CD4-positive, CD25-positive, alpha-beta regulatory T cell (primary cell): ENCODE measurements at places on chromosomes 16 and 17. TPM values are rescaled to one million over a fixed set of nuclear protein-coding genes. Genes with fewer than 3 reads are reported as not detected.

The DOC2B gene
- not detected for polyA plus RNA-seq

The CHST5 gene
- not detected for polyA plus RNA-seq

The SDR42E2 gene
- 0.70 TPM for polyA plus RNA-seq

The KRT40 gene
- polyA plus RNA-seq = not detected

The CDC27 gene
- polyA plus RNA-seq = 95.5 TPM

The ZNF205 gene
- not detected for polyA plus RNA-seq

The AFMID gene
- 1.8 TPM for polyA plus RNA-seq

The LCAT gene
- 0.76 TPM for polyA plus RNA-seq

The C16orf96 gene
- not detected for polyA plus RNA-seq

The SHISA6 gene
- polyA plus RNA-seq = not detected

The KRTAP4-3 gene
- polyA plus RNA-seq = not detected

The HOXB9 gene
- not detected for polyA plus RNA-seq

The TEX14 gene
- polyA plus RNA-seq = not detected

The MPV17L gene
- not detected for polyA plus RNA-seq

The CACNG3 gene
- polyA plus RNA-seq = not detected

The DNAAF8 gene
- not detected for polyA plus RNA-seq

The MFAP4 gene
- not detected for polyA plus RNA-seq

The TNFRSF17 gene
- polyA plus RNA-seq = not detected

The SLC47A2 gene
- not detected for polyA plus RNA-seq

The ABCC3 gene
- not detected for polyA plus RNA-seq

The TBC1D3 gene
- polyA plus RNA-seq = not detected

The MYH1 gene
- not detected for polyA plus RNA-seq

The YBX2 gene
- not detected for polyA plus RNA-seq

The UBE2G1 gene
- 61.0 TPM for polyA plus RNA-seq

The PRM2 gene
- polyA plus RNA-seq = not detected

The WFDC1 gene
- polyA plus RNA-seq = not detected

The HSD17B1 gene
- polyA plus RNA-seq = 0.30 TPM

The TBC1D3I gene
- not detected for polyA plus RNA-seq

The ENDOV gene
- 8.1 TPM for polyA plus RNA-seq

The MYO1D gene
- polyA plus RNA-seq = 1.9 TPM

The NOXO1 gene
- polyA plus RNA-seq = not detected

The SEPTIN1 gene
- polyA plus RNA-seq = 205 TPM

The CD300LB gene
- polyA plus RNA-seq = not detected

The CDK5R1 gene
- polyA plus RNA-seq = 3.5 TPM

The FOXC2 gene
- not detected for polyA plus RNA-seq

The PRAC1 gene
- polyA plus RNA-seq = not detected

The TP53TG3F gene
- polyA plus RNA-seq = not detected

The DNAJC7 gene
- polyA plus RNA-seq = 59.0 TPM

The ABCA8 gene
- not detected for polyA plus RNA-seq

The OR2C1 gene
- 0.20 TPM for polyA plus RNA-seq

The MT1H gene
- not detected for polyA plus RNA-seq

The CACNG5 gene
- not detected for polyA plus RNA-seq

The SLC22A31 gene
- 0.14 TPM for polyA plus RNA-seq

The AKTIP gene
- 89.2 TPM for polyA plus RNA-seq

The ZMYND15 gene
- not detected for polyA plus RNA-seq
